ENCODE measurements at places on chromosomes 12 and 14.

GRCh38 chr14:95943699-95944098, 67.1 kb downstream of the TUNAR start:
- no peak for DNase-seq

DNA sequence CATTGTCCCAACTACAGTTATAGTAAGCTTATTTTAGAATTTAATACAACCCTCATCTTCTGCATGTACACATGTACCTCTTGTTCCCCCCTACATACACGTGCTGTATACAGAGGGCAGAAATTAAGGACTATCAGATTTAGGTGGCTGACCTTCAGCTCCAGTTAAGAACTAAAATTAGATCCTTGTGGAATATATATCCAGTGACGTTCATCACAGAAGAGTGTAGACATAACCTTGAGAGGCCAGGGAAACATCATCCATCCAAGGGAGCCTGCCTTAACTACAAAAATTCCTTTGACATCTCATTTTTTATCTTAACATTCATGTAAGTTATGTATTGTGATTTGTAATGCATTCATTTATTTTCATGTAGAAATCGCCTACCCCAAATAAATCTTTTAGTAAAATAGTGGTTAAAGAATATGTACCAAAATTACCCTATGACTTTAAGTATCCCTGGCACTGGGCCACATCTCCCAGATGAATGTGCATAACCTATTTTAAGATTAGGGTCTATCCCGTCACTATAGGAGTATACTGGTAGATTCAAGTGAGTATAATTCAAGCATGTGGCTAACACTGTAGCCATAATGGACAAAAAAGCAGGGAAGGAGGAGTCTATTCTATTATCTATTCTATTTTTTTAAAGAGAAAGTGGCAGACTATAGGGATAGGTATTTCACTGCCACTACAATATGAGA, 27.5 kb downstream of the RIC8B start:
- DNase-seq = no peak

DNA sequence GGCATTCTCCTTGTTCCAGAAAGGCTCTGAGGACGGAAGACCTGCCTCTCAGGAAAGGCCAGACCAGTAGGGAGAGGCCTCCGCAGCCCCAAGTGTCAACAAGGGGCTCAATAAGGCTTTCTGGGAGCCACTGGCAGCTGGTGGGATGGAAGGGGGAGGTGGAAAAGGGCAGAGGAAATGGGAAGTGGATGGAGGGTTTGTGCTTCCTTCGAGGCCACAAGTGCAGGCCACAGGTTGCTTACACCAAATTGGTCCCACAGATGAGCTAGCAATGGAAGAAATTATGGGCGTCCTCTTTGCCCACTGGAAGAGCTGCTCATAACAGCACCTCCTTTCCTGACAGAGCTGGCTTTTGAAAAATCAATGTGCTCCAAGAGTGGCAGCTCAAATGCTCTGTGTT, 28.2 kb downstream of the P2RX4 start:
- no peak for DNase-seq

- DNase-seq = no peak
Measured at GRCh38 chr14:99918781-99919180, 125.6 kb downstream of the EML1 start.

DNA sequence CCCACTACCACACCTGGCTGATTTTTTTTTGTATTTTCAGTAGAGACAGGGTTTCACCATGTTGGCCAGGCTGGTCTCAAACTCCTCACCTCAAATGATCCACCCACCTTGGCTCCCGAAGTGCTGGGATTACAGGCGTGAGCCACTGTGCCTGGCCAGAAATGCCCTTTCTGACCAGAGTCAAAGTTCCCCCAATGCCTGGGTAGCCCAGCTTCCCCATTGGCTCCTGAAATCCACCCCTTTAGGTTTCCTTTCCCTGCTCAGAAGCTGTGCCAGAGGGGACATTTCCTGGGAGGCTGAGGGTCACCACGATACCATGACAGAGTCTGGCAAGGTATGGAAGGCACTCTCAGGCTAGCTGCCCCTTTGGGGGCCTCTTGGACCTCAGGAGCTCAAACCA, 3.5 kb downstream of the GSTZ1 start:
- no peak for DNase-seq

- no peak for DNase-seq
Measured at GRCh38 chr12:20383612-20384011, 15.3 kb downstream of the PDE3A start.

DNA sequence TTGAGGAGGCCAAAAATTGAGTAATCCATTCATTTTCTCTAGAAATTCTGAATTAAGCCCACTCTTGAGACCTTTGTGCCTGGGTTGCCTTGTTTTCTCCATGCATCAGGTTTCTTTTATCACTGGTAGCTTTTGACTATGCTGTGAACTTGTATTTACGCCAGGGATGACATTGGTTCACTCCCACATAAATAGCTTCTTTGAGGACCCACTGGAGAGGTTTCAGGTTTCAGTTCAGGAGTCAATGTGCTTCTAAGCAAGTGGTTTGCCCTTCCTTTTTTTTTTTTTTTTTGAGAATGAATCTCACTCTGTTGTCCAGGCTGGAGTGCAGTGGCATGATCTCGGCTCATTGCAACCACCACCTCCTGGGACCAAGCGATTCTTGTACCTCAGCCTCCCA, 10.2 kb upstream of the SLC17A8 start:
- no peak for DNase-seq

DNA sequence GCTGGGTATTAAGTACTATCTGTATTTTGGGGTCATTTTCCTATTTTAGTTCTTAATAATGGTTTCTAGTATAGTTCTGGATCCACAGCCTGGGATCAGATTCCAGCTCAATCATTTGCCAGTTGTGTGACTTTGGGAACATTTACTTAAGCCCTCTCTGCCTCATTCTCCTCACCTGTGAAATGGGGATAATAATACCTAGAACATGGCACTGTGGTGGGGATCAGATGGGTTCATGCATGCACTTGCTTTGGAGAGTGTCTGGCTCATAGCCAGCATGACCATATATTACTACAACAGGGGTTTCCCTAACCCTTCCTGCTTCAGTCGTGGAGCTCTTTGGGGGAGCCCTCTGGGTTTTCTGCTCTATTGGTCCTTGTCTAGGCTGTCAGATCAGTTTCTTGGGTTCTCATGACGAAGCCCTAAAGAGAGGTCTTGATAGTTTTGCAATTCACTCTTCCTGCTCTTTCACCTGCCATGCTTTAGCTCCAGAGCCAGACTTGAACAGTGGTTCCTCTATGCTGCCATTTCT, 34.1 kb upstream of the SMOC1 start:
- DNase-seq = no peak
